ENCODE measurements at places on chromosomes 12 and 14. TPM values are rescaled to one million over a fixed set of nuclear protein-coding genes. Genes with fewer than 3 reads are reported as not detected.

Gene DTX1
- 2.2 TPM for total RNA-seq

Gene YAF2
- total RNA-seq = 33.3 TPM

Gene LRRK2
- total RNA-seq = 0.23 TPM

Gene BCL2L2
- 15.3 TPM for total RNA-seq

Gene KRT80
- not detected for total RNA-seq

Gene BDKRB2
- total RNA-seq = 234 TPM

Gene KLRC3
- not detected for total RNA-seq
